ENCODE measurements at places on chromosomes 2 and 18.

GRCh38 chr2:7052404-7052803 is 135.2 kb downstream of the RNF144A start:
- no peak for DNase-seq

DNA sequence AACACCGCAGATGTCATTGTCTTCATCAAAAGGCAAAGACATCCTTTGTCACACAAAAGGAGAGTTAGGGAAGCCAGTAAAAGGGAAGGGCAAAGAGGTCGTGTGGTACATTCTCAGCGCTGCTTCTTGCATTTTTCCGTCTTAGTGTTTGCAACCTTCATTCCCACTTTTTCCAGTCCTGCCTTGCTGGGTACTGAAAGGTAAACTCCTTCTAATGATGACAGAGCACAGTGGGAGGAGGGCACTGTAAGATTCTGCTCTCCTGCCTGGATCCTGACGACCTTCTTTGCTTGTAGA is 424.3 kb upstream of the MEX3C start:
- DNase-seq = no peak

GRCh38 chr2:236642584-236643291 is 73.1 kb downstream of the ACKR3 start:
- peak; percentile 97 for DNase-seq

- no peak for DNase-seq
Observed at GRCh38 chr2:186477790-186478189, 8.3 kb upstream of the ZC3H15 start.

DNA sequence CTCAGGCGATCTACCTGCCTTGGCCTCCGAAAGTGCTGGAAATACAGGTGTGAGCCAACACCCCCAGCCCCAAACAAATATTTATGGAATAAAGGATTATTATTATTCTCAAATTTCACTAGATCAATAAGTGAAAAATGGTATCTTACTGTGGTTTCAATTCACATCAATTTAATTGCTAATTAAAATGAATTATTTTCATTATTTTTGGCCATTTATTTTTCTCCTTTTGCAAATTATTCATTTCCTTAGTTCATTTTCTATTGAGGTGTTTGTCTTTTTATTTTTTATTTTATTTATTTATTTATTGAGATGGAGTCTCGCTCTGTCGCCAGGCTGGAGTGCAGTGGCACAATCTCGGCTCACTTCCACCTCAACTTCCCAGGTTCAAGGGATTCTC is 11.9 kb upstream of the HS6ST1 start:
- DNase-seq = no peak

DNA sequence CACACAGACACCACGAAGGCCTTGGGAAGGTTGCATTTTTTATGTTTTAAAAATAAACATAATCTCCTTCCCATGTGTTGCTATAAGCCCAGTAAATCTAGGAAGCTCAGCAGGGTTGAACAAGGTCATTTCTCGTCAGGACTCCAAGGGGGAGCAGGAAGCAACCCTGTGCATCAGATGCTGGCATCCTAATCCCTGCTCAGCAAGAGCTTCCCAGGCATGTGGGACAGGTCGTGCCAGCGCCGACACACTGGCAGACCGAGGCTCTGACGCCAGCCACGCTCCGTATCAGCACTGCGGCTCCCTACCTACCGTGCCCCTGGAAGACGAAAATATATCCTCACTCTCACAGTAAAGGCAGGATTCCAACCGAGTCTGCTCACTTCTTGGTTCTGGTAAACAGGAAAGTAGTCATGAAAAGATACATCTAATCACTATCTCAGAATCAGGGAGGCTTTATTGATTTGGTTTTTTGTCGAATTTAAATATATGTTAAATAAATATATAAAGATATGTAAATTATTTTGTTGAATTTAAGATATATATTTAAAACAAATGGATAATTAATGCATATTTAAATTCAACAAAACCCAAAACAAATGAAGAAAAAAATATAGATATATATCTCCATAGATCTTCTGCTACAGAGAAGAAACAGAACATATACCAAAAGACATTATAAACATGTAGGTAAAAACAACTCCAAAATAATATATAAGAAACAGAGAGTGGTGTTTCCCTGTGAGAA is 61.4 kb downstream of the TXNL1 start:
- DNase-seq = no peak

DNA sequence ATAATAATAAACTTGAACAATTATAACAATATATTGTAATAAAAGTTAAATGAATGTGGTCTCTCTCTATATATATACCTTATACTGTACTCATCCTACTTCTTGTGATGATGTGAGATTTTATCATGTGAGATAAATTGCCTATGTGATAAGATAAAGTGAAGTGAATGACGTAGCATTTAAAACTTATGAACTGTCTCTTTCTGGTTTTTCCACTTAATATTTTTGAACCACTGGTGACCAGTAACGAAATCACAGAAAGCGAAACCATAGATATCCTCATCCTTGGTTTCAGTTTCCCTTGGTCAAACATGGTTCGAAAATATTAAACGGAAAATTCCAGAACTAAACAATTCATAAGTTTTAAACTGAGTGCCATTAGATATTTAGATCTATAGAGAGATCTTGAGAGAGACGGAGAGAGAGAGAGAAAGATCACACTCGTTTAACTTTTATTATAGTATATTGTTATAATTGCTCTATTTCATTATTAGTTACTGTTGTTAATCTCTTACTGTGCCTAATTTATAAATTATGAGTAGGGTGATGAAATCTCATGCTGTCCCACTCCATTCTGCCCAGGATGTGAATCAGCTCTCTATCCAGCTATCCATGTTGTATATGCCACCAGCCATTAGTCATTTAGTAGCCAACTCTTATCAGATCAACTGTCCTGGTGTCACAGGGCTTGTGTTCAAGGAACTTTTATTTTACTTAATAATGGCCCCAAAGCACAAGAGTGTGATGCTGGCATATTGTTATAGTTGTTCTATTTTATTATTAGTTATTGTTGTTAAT is 156.8 kb downstream of the THADA start:
- DNase-seq = peak; percentile 57

DNA sequence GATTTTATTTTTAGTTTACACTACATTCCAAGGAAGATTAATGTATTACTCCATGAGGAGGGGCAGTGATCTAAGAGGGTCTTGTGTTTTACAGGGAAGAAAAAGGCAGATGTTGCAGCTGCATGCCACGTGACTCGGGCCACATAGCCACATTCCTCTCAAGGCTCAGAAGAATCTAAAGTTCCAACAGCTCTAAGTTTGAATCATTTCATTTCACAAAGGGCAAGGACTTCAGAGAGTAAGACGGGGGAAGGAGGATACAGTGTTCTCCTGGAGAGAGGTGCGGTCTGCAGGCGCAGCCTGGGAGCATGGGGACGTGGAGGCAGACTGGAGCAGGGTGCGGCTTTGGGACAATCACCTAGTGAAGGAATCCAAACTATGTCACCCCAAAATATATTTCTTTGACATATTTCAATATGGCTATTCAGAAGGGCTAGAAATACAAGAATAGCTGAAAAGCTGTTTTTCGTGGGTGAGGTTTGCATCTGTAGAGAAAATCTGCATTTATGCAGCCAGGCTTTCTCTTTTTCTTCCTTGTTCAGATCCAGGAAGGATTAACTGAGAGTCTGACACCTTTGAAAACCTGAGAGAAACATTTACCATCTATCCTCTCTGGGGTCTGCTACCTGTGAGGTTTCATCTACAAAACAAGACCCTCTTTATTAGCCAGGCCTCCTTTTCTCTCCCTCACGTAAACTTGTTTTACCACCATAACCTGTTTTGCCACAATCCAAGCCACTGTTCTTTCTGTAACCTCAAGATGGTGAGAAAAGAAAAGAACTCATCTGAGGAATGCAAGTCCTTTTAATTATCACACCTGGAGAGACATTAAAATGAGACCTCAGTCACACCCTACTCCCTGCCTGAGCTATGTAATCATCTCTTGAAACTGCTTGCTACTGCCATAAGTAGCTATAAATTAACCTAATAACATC is 165.1 kb upstream of the NDUFV2 start:
- DNase-seq = peak; percentile 75

DNA sequence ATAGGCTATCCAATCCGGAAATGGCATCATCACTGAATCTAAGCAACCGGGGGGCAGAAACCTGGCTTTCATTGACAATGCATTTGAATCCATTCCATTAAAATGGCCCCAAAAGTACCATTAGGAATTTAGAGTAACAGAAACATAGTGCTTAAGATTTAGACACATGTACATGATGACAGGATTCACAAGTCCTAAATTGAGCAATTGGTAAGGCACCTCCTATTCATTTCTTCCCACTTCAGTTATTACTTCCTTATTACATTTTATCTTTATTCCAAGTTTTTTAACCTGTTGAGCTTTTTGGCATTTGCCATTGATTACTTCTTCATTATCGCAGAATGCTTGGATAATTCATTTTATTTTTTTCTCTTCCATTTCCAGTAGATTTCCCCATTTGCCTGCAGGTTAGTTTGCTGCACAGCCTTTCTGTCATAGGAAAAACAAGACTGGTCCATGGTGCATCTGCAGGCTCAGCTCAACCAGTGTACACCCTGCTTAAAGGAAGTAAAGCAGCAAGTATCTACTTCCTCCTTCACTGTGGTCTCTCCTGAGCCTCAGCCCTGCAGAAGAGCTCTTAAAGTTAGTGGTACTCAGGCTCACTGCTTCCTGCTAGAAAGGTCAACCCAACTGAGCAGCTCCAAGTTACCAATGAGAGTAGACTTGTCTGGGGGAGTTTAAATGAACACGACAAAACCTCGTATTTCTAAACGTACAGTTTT is 89.2 kb downstream of the DOCK10 start:
- no peak for DNase-seq

- no peak for DNase-seq
Observed at GRCh38 chr2:17107151-17107550, 411.1 kb downstream of the RAD51AP2 start.

DNA sequence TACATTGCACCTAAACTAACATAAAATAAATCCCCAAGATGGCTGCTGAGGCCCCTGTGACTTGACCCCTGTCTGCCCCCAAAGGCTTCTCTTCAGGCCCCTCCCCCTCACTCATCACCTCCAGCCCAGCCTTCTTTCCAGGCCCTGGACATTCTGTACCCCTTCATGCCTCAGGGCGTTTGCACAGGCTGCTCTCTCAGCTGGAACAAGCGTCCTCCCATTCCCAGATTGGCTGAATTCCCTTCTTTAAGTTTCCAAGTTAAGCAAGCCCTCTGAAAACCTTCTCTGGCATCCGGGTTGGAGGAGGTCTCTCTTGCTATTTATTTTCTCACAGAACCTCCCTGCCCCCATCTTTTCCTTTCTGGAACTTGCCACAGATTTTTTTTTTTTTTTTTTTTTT is 165.2 kb upstream of the BCL2L11 start:
- no peak for DNase-seq

DNA sequence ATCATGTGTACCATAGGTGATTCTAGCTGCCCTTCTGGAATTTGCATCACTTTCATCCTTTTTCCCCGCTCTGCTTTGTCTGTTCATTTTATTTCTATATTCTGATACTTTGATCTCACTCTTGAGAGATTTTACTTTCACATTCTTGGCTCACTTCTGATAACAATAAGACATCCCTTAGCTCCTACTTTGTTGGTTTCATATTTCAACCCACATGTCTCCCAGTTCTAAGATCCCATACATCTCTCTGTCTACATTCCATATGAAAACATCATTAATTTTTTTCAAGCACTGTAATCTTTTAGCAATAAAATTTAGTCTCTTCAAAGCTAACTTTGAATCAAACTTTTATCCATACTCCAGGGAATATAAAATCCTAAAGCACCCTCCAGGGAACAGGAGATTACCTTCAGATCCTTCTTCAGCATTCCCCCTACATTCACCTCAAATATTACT is 75.6 kb downstream of the COL3A1 start:
- DNase-seq = no peak

DNA sequence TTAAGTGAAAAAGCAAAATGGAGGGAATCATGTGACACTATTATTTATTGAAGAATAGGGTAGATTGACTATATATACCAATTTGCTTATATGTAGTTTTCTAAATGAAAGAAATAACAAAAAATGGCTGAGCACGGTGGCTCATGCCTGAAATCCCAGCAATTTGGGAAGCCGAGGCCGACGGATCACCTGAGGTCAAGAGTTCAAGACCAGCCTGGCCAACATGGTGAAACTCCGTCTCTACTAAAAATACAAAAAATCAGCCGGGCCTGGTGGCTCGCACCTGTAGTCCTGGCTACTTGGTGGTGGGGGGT is 59.3 kb upstream of the MYCN start:
- no peak for DNase-seq

DNA sequence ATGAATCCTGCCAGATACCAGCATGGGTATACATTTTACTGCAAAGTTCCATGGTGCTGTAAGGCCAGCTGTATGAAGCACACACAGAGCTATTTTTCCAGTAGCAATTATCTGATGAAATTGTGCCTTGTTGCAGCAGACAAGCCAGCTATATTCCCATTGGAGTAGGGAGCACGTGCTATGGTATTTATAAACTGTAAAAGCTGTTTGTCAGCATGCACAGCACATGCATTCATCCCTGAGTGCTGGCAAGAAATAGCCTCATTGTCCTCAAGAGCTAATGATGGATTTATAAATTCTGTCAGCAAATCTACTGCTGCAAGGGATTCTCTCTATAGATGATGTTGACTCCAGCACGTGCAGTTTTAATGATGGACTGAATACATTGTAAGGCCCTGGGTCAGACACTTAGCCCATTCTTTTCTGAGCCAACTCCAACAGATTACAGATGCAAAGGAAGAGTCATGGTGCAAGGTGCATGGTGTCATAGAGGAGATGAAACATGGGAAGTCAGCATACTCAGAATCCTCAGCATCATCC is 61.7 kb downstream of the KCNS3 start:
- no peak for DNase-seq

GRCh38 chr18:40489301-40489700 is 1465.7 kb upstream of the PIK3C3 start:
- no peak for DNase-seq

DNA sequence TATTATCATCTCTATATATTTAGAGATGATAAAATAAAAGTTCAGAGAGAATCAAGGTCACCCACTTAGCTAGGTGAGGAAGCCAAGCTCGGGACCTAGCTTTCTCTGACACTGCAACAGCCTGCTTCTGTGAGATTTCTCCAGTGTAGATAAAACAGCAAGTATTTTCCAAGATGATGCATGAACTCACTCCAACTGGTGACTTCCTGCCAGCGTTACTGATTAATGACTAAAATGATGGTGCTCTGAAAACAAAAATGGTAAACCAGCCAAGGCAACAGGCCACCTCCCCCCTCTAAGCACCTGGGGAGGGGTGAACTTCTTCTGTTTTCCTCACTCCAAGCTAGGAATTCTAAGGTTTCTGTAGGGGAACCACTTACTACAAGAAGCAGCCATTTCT is 510.2 kb upstream of the ID2 start:
- no peak for DNase-seq

DNA sequence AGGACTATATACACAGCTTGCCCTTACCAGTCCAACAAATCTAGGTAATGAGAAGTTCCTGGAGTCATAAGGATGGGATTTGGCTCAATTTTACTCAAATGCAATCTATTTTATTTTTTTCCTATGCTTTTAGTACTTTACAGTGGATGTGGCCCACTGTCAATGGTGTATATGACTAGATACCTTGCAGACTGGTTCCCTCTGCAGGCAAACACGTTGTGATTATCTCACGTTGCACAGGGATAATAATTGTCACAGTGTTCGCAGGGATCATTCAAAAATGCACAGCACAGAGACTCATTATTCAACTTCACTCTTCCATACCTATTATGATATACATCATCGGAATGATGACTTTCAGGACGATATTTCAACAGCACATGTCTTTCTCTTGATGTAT is 359.7 kb downstream of the MBD2 start:
- peak; percentile 18 for DNase-seq

GRCh38 chr18:5895876-5896740 is 786 bp upstream of the TMEM200C start:
- DNase-seq = no peak

All from epithelial cell of esophagus (primary cell).